ENCODE measurements at places on chromosomes 13 and 19. TPM values are rescaled to one million over a fixed set of nuclear protein-coding genes. Genes with fewer than 3 reads are reported as not detected.

- no peak for DNase-seq
These were observed 73.1 kb upstream of the OLFM4 start for GRCh38 chr13:52955472-52955874.

GRCh38 chr13:98221234-98221633, 44.2 kb upstream of the RNF113B start:
- DNase-seq = no peak

GRCh38 chr13:103349211-103349980, 283.2 kb upstream of the SLC10A2 start:
- DNase-seq = no peak

- DNase-seq = no peak
These were observed 1204.5 kb upstream of the SLC10A2 start for GRCh38 chr13:104270731-104271130.

DIRAS1 gene
- 5.3 TPM for total RNA-seq

ZNF649 gene
- 10.6 TPM for total RNA-seq

Data from kidney epithelial cell (primary cell).